ENCODE measurements at places on chromosomes 3 and 15.

- H3K27me3 ChIP-seq = no peaks in the 10 kb centered on the region
- no peak for DNase-seq
- H3K27ac ChIP-seq = peak overlapping the region; percentile 8
These were observed 20.2 kb downstream of the CHST2 start for GRCh38 chr3:143139762-143140161.

GRCh38 chr15:41937568-41937923 lies 34.8 kb downstream of the EHD4 start:
- DNase-seq = no peak
- H3K36me3 ChIP-seq = peaks cover 50% of the 10 kb centered on the region
- H3K4me1 ChIP-seq = peaks cover 51% of the 10 kb centered on the region
- H3K27ac ChIP-seq = peak overlapping the region; percentile 6
- H3K4me3 ChIP-seq = no peak overlapping the region

- H3K4me3 ChIP-seq = no peak overlapping the region
- H3K4me1 ChIP-seq = no peaks in the 10 kb centered on the region
- no peaks in the 10 kb centered on the region for H3K36me3 ChIP-seq
- H3K27ac ChIP-seq = no peak overlapping the region
These were observed 144.7 kb upstream of the ARRDC4 start for GRCh38 chr15:97815835-97816234.

- no peak for DNase-seq
- H3K27me3 ChIP-seq = no peaks in the 10 kb centered on the region
- peaks cover 33% of the 10 kb centered on the region for H3K36me3 ChIP-seq
- peak overlapping the region; percentile 42 for H3K4me3 ChIP-seq
- H3K4me1 ChIP-seq = no peaks in the 10 kb centered on the region
- peak overlapping the region; percentile 32 for H3K27ac ChIP-seq
These were observed 53.6 kb downstream of the FEZF2 start for GRCh38 chr3:62319570-62320243.

DNA sequence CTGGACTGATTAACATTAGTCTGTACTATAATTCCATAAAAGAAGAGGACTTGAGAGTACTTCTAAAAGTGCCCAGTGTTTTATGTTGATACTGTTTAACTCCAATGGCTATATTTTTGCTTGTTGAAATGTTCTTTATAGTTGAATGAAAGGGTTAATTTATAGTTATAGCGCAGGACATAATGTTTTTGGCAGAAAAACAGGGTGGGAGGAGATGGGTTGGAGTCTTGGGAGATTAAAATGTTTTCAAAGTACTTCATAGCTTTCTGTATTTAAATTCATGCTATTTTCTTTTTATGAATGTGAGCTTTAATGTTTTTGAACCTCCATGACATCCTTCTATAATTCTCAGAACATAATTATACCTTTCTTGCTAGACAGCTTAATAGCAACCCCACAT lies 108.2 kb downstream of the CNTN3 start:
- no peak for DNase-seq
- no peaks in the 10 kb centered on the region for H3K36me3 ChIP-seq
- H3K4me3 ChIP-seq = no peak overlapping the region
- H3K27me3 ChIP-seq = no peaks in the 10 kb centered on the region
- H3K4me1 ChIP-seq = no peaks in the 10 kb centered on the region

DNA sequence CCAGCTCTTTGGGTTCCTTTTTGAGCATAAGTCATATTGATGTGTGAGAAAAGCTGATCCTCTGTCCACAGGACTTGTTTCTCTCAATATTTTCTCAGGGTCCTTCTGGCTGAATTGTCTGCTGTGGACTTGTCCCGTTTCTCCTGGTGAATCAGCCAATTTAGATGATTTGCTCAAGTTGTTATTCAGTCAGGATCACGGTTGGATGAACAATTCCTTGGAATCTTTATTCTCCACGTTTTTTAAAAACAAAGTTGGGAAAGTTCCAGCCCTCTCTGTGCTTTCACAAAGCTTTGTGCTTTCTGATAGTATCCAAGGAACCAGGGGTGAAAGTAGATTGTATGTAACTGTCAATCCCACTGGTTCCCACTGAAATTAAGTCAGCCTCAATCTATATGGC lies 61.3 kb downstream of the LRRC3B start:
- H3K4me1 ChIP-seq = no peaks in the 10 kb centered on the region
- H3K36me3 ChIP-seq = no peaks in the 10 kb centered on the region
- no peaks in the 10 kb centered on the region for H3K27me3 ChIP-seq
- DNase-seq = no peak
- H3K27ac ChIP-seq = no peak overlapping the region
- H3K4me3 ChIP-seq = no peak overlapping the region

DNA sequence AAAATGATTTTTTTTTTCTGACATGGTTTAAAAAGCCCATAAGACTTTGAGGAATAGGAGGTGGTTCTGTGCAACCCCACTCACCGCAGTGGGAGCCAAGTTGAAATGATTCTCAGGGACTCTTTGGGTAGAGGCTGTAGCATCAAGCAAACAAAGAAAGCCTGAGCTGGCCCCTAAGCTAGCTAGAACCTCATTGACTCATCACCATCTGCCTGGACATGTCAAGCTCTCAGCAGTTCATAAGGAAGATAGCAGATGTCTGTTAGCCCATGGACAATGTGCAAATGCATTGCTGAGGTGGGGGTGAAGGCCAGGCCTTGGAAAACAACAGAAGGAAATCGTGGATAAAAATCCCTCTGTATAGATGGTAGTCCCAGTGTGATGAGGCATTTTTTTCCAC lies 234.8 kb downstream of the NR2F2 start:
- H3K36me3 ChIP-seq = no peaks in the 10 kb centered on the region
- DNase-seq = no peak
- H3K27ac ChIP-seq = no peak overlapping the region
- no peak overlapping the region for H3K4me3 ChIP-seq

GRCh38 chr3:59772416-59773408 lies 722.9 kb upstream of the CFAP20DC start:
- H3K4me3 ChIP-seq = no peak overlapping the region
- no peaks in the 10 kb centered on the region for H3K36me3 ChIP-seq
- H3K27ac ChIP-seq = no peak overlapping the region
- H3K27me3 ChIP-seq = no peaks in the 10 kb centered on the region
- peaks cover 3% of the 10 kb centered on the region for H3K4me1 ChIP-seq

DNA sequence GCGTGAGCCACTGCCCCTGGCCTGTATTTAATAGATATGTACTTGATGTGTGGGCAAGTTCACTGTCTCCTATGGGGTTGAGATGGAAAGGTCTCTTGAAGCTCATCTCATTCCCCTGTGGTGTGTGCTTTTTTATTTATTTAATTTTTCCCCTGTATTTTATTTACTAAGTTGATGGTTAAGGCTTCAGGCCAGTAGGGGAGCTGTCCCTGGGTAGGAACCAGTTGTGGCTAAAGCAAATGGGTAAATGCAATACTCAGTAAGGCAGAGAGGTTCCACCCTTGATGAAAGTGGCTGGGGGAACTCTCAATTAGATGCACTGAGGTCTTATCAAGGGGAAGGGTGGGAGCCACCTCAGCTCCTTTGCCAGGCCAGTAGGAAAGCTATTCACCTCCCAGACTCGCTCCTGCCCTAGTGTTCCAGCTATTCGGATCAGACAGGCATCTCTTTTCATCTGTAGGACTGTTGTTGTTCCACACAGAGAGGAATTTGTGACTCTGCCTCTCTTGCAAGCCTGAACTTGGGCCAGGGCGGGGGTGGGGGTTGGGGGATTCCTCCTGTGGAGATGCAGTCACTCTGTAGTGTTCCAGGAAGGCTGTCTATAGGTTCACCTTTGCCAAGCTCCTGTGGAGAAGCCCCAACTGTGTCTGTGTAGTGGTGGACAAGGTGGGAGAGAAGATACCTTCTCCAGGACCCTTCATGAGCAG lies 26.1 kb downstream of the PCCB start:
- H3K27me3 ChIP-seq = no peaks in the 10 kb centered on the region
- H3K27ac ChIP-seq = no peak overlapping the region
- H3K4me1 ChIP-seq = peaks cover 12% of the 10 kb centered on the region
- H3K4me3 ChIP-seq = no peak overlapping the region
- DNase-seq = no peak

DNA sequence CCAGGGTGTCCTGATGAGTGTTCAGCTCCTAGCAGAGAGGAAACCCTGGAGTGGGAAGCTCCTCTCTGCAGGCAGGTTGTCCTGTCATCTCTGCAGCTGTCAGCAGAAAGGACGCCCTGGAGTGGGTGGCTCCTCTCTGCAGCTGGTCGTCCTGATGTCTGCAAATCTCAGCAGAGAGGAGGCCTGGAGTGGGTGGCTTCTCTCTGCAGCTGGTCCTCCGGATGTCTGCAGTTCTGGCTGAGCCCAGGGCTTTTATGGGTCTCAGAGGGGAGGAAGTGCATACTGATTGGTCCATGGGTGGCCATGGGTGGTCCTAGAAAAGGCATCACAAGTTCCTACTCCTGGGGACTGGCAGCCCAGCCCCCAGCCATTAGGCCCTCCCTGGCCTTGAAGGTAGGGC lies 102.6 kb upstream of the BNIP2 start:
- no peaks in the 10 kb centered on the region for H3K4me1 ChIP-seq
- DNase-seq = no peak
- no peak overlapping the region for H3K27ac ChIP-seq
- no peaks in the 10 kb centered on the region for H3K36me3 ChIP-seq
- no peak overlapping the region for H3K4me3 ChIP-seq
- H3K27me3 ChIP-seq = peaks cover 5% of the 10 kb centered on the region

DNA sequence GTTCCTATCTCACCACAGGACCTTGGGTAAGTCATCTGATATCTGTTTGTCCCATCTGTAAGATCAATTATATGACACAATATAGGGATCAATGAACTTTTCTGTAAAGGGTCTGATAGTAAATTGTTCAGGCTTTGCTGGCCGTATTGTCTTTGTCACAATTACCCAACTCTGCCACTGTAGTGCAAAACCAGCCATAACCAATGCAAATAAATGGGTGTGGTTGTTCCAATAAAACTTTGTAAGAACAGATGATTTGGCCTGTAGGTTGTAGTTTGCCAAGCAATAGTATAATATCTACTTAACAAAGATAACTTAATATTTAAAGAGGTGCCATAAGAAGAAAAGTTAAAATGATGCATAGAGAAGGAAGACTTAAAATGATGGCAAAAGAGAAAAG lies 210.8 kb downstream of the VPS13C start:
- H3K4me3 ChIP-seq = no peak overlapping the region
- peaks cover 5% of the 10 kb centered on the region for H3K36me3 ChIP-seq
- H3K4me1 ChIP-seq = no peaks in the 10 kb centered on the region
- no peak for DNase-seq

- H3K27ac ChIP-seq = no peak overlapping the region
- H3K27me3 ChIP-seq = no peaks in the 10 kb centered on the region
- no peaks in the 10 kb centered on the region for H3K36me3 ChIP-seq
- no peak overlapping the region for H3K4me3 ChIP-seq
- DNase-seq = no peak
These were observed 73.3 kb upstream of the SNRK start for GRCh38 chr3:43212914-43213611.

GRCh38 chr3:29324180-29324651 lies 43.3 kb downstream of the RBMS3 start:
- H3K27ac ChIP-seq = peak overlapping the region; percentile 82
- no peaks in the 10 kb centered on the region for H3K27me3 ChIP-seq
- no peaks in the 10 kb centered on the region for H3K36me3 ChIP-seq
- peaks cover 26% of the 10 kb centered on the region for H3K4me1 ChIP-seq
- DNase-seq = peak; percentile 40

GRCh38 chr3:26622621-26623418 lies at the start of gene LRRC3B:
Gene LRRC3B (plus strand): TSS chr3:26622772. CDS start chr3:26709673, 86,901 bp downstream.
- no peaks in the 10 kb centered on the region for H3K4me1 ChIP-seq
- no peak for DNase-seq
- H3K27me3 ChIP-seq = peaks cover 44% of the 10 kb centered on the region
- H3K27ac ChIP-seq = no peak within 1 kb of the TSS
- H3K36me3 ChIP-seq = no peaks in the 10 kb centered on the region

- H3K27ac ChIP-seq = no peak overlapping the region
- no peak for DNase-seq
- no peaks in the 10 kb centered on the region for H3K4me1 ChIP-seq
These were observed 99.8 kb downstream of the TMEM108 start for GRCh38 chr3:133138017-133138416.

- H3K27me3 ChIP-seq = no peaks in the 10 kb centered on the region
- H3K36me3 ChIP-seq = no peaks in the 10 kb centered on the region
- H3K27ac ChIP-seq = no peak overlapping the region
- H3K4me1 ChIP-seq = no peaks in the 10 kb centered on the region
- DNase-seq = no peak
These were observed 28.1 kb downstream of the BCL2A1 start for GRCh38 chr15:79942741-79943481.

DNA sequence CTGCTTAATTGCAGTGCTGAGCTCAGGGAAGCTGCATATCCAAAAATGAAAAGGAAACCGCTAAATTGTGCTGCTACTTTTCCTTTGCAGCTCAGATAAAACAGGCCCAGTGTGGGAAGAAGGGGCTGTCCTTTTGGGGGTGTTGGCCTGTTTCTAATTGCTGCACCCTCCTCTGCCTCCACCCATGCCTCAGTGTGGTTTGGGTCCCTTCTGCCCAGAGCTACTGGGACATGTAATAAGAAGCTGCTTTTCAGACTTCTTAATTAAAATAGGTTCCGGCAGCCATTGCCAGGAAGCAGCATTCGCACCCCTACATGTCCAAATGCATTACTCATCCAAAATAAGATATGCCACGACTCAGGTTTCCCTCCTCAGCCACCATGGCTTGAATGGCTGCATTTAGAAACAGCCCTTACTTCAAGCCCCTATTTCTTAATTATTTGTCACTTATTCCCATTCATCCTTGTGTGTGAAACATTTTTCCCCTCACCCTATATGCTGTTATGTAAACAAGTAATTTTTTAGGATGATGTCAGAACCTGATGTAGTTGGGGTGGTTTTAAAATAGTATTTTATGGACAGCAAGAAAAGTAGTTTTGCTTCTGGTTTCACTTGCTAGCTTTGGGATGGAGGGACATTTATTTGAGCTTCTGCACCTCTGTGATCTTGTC lies 235.9 kb upstream of the CTDSPL start:
- no peaks in the 10 kb centered on the region for H3K36me3 ChIP-seq
- no peak overlapping the region for H3K27ac ChIP-seq
- no peaks in the 10 kb centered on the region for H3K27me3 ChIP-seq

- no peaks in the 10 kb centered on the region for H3K36me3 ChIP-seq
- H3K27ac ChIP-seq = no peak overlapping the region
- H3K4me1 ChIP-seq = no peaks in the 10 kb centered on the region
- H3K4me3 ChIP-seq = no peak overlapping the region
- H3K27me3 ChIP-seq = no peaks in the 10 kb centered on the region
These were observed 18.6 kb downstream of the SERP1 start for GRCh38 chr3:150527464-150528255.

DNA sequence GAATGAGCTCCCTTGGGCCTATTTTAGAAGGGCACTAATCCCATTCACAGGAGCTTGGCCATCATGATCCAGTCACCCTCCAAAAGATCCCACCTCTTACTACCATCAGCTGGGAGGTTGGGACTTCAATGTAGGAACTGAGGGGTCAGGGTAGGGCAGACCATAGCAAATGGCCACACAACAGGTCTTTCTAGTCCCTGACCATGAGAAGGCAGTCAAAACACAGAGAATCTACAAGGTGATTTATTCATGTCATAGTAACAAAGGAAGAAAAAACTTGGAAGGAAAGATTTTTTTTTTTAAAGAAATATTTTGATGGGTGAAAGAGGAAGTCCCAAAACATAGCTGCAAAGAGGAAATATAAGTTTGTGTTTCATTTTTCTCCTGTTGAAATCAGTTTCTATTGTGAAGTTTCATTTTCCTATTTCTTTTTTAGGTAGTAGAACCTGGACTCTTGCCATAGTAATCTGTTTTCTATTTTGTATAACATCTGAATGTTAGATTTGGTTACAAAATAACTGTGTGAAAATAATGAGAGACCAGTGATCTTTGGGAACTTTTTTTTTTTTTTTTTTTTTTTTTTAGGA lies 23.5 kb upstream of the TNFSF10 start:
- H3K27me3 ChIP-seq = no peaks in the 10 kb centered on the region
- H3K27ac ChIP-seq = peak overlapping the region; percentile 51
- H3K36me3 ChIP-seq = no peaks in the 10 kb centered on the region
- DNase-seq = no peak
- H3K4me1 ChIP-seq = peaks cover 31% of the 10 kb centered on the region

All from RWPE2 (cell line).